ENCODE measurements at places on chromosomes 4 and X.

DNA sequence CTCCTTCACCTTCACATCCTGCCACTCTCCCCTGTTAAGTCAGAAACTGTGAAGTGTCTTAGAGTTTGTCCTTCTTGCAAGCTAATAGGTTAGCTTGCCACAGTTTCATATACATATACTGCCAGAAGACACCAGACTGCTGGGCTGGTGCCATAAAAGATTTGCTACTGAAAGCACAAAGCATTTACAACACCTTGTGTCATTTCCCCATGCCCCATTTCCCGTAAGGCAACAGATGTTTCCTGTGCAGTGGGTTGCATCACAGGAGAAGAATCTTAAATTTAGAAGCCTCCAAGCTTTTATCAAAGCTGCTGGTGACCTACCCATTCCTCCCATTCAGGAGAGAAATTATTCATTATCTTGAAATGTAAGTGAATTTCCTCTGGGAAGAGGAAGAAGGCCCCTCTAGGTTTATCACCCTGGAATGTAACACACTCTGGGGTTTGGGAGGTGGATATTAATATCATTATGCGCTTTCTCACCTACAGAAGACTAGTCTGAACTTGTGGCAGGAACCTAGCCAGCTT, 34.5 kb upstream of the RAB33B start:
- H3K27me3 ChIP-seq: no peaks in the 10 kb centered on the region
- H3K36me3 ChIP-seq: no peaks in the 10 kb centered on the region
- no peak overlapping the region for H3K4me3 ChIP-seq
- H3K27ac ChIP-seq: no peak overlapping the region
- DNase-seq: no peak

DNA sequence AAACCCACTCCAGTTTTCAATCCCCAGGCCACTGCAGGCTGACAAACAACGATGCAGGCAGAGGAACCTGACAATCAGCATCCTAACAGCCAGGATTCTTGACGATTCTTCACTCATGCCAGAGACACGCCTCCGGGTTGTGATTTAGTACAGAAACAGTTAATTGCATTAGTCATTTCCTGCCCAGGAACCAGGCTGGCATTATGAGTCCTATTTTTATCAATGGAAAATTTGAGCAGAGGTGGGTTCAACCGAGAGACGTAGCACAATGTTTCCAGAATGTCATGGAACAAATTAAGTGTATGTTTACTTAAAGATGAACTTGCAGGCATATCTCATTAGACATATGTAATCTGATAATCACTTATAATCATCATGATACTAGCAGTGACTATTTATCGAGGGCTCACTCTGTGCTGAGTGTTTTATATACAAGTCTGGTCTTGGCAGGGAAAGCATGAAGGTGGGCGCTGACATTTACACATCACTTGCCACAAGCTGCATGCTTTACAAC, 159.7 kb downstream of the NSUN7 start:
- no peak for DNase-seq
- no peaks in the 10 kb centered on the region for H3K27me3 ChIP-seq

DNA sequence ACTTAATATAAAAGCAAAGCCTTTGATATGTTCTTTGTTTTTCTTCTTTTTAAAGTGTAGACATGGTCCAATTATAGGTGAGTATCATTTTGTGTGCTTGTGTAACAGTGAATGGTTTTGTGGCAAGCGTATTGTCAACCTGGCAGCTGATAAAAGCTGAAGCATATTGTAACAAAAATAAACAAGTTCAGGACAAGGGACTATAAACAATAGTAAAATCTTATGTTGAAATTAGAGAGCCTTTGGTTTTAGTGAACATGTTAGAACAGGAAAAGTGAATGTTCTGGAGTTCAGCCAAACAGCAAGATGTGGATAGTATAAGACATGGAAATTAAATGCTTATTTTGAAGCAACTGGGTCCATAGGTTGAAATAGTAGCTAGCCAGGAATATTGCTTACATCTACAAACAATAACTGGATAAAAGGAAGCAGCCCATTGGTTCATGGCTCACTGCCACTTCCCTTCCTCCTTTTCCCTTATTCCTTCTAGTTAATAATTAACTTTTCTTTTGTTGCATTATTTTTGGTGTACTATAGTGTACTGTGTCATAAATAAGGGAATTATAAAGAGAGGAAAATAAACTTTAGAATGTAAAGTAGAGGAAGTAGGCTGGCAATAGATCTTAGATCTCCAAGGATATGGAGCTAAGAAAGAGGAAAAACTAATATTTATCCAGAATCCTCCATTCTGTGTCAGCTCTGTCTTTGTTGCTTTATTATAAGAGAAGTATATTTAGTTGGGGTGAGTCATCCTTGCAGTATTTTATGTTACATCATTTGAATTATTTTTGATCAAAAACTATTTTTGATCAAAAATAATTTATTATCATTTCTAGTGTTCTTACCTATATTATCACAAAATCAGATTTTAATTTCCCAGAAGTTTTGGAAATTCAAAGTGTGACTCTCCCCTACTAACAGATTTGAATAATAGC, 65.6 kb downstream of the MRPL1 start:
- H3K4me1 ChIP-seq: peaks cover 11% of the 10 kb centered on the region
- peaks cover 7% of the 10 kb centered on the region for H3K36me3 ChIP-seq
- no peaks in the 10 kb centered on the region for H3K27me3 ChIP-seq
- DNase-seq: peak; percentile 51
- H3K27ac ChIP-seq: no peak overlapping the region

DNA sequence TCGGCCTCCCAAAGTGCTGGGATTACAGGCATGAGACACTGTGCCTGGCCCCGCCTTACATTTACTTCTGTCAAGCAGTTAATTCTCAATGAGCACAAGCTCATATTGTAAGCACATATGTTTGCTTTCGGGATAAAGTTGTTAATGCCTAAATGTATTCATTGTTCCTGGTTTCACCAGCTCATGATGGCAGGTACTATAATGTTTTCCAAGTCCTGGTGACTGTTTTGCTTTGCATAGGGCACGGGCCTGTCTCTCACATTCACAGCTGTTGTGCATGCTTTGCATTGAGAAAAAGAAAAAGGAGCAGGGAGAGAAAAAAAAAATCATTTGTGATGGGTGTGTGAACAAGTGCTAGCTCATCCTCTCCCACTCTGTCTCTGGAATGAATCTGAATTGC, 661.2 kb upstream of the TENM3 start:
- no peaks in the 10 kb centered on the region for H3K4me1 ChIP-seq
- H3K36me3 ChIP-seq: no peaks in the 10 kb centered on the region
- no peak for DNase-seq
- H3K27me3 ChIP-seq: no peaks in the 10 kb centered on the region
- H3K4me3 ChIP-seq: no peak overlapping the region
- no peak overlapping the region for H3K27ac ChIP-seq

GRCh38 chr4:141669501-141669900, 33.1 kb downstream of the IL15 start:
- no peaks in the 10 kb centered on the region for H3K27me3 ChIP-seq
- DNase-seq: no peak
- H3K4me1 ChIP-seq: no peaks in the 10 kb centered on the region
- H3K27ac ChIP-seq: no peak overlapping the region
- no peaks in the 10 kb centered on the region for H3K36me3 ChIP-seq
